ENCODE measurements at places on chromosomes 16 and 17. TPM values are rescaled to one million over a fixed set of nuclear protein-coding genes. Genes with fewer than 3 reads are reported as not detected.

TM4SF5 gene
- total RNA-seq = not detected

JUP gene
- total RNA-seq = 33.8 TPM

NPIPA2 gene
- total RNA-seq = 0.41 TPM

TBC1D3C gene
- not detected for total RNA-seq

NOG gene
- total RNA-seq = 7.7 TPM

TP53TG3D gene
- 1.2 TPM for total RNA-seq

HCFC1R1 gene
- 15.5 TPM for total RNA-seq

UTS2R gene
- total RNA-seq = not detected

TERB1 gene
- 0.41 TPM for total RNA-seq

CCL17 gene
- not detected for total RNA-seq

E2F4 gene
- total RNA-seq = 19.6 TPM

CFAP52 gene
- total RNA-seq = 0.41 TPM

OTOP3 gene
- total RNA-seq = not detected

PABPN1L gene
- not detected for total RNA-seq

KRT34 gene
- 0.41 TPM for total RNA-seq

MT1A gene
- not detected for total RNA-seq

MIEN1 gene
- total RNA-seq = 12.6 TPM

APOH gene
- total RNA-seq = not detected

NPIPB6 gene
- total RNA-seq = 0.82 TPM

TNFSF13 gene
- total RNA-seq = 1.2 TPM

VAC14 gene
- total RNA-seq = 13.0 TPM

SPAG9 gene
- total RNA-seq = 297 TPM

Data from frontal cortex (tissue), 4 donors.